ENCODE measurements at places on chromosomes 12 and 14.

DNA sequence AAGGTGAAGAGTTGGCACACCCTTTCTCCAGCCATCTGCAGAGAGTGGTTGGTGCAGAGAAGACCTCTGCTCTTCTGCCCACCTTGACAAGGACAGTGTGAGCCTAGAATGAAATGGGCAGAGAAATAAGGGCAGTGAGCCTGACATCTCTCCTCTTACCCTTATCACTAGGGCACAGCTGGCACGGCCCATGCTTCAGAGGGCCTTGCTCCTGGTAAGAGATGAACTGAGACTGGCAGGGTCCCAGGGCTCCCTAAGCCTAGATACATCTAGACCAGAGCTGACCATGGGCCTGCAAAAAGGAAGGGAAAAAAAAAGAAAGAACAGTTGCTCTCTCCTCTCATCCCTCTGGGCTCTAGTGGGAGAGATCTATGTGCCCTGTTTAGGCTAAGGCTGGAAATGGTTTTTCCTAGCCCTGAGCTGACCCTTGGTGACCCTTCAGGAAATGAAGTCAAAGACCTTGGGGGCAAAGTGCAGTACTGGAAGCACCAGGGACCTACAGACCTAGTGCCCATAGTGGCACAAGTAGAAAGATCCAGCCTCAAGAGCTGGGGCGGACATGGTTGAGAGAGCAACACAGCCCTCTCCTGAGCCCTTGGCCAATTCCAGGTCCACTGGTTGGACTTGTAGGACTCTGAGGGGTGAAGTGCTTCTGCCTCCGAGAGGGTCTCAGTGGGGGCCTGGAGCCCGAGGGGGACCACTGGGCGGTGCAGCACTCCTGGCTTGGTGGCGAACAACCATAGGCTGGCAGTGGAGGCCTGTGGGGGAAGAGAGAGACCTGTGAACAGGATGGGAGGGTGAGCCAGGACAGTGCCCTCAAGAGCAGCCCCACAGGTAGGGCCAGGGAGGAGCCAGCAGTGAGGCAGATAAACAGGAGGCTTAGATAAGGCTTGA lies 22.0 kb downstream of the PRPF40B start:
- DNase-seq, result no peak

GRCh38 chr14:105487986-105488777 lies 1.5 kb downstream of the CRIP1 start:
- no peak for DNase-seq

DNA sequence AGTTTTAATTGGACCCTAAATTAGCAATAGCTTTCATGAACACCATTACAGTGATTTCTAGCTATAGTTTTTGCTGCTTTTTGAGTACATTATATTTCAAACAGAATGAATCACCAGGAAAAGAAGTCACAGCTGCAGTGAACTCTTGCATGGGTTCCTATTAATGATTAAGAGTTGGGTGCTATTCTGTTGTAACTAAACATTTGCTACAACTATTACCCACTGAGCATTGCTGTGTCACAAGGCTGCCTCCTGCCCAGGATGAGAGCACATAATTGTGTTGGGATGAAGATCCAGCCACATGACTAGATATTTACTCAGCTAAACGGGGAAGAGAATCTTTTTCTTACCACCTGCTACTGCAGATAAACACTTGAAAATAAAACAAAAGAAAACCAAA lies 152.7 kb downstream of the GXYLT1 start:
- DNase-seq, result no peak

- peak; percentile 38 for DNase-seq
Measured at GRCh38 chr14:23567186-23568020, at the start of gene AP1G2. TSS of gene AP1G2 (minus strand) at chr14:23567791. CDS start at chr14:23567314, 477 bp downstream.

GRCh38 chr14:87629788-87630187 lies 363.2 kb downstream of the GALC start:
- DNase-seq, result no peak

DNA sequence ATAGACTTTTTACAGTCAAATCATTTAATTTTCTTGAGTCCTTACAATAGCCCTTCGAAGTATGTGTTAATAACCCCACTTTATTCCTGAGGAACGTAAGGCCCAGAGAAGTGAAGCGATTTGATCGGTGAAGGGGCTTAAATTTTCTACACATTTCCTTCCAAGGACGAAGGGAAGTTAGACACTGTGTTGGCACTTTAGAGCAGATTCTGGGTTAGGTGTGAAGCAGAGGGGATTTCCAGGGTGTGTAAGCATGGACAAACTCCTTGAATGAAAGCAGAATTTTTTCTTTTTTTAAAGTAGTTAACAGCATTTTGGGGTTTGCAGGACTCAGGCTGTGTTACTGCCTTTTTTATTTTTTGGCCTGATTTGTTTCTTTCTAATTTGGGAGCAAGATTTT lies 38.9 kb downstream of the PRORP start:
- no peak for DNase-seq

- DNase-seq, result no peak
Measured at GRCh38 chr14:22623047-22623446, 21.1 kb downstream of the OR6J1 start.

- DNase-seq, result no peak
Measured at GRCh38 chr12:11807458-11807857, 158.0 kb downstream of the ETV6 start.

DNA sequence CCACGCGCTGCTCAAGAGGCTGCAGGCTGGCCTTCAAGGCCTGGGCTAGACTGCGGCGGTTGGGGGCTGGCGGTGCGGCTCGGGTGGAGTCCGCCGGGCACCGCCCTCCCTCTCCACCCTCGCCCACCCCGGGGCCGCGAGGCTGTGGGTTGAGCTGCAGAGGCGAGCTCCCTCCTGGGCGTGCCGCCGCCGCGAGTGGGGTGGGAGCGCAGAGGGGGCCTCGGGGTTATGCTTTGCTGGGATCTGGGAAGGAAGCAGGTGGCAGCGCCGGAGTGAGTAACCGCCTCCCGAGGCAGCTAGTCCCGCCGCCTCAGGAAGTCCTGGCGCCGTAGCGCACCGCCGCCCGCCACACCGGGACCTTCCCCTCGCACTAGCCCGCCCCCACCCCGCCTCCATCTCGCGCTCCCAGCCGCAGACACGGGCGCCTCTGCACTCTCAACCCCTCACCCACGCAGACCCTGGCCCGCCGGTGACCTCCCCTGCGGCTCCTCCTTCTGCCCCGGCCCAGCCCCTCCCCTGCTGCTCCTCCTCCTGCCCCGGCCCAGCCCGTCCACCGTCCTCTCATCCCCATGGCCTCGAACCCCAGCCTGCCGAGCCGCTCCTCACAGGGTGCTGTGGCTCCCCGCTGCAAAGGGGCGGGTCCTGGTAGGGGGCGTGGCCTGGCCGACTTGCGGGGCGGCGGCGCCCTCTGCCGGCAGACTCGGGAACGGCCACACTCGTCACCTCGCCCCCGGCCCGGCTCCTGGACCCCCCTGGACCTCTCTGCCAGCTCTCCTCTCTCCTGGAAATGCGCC lies 16.6 kb downstream of the TAMALIN start:
- DNase-seq, result peak; percentile 61

DNA sequence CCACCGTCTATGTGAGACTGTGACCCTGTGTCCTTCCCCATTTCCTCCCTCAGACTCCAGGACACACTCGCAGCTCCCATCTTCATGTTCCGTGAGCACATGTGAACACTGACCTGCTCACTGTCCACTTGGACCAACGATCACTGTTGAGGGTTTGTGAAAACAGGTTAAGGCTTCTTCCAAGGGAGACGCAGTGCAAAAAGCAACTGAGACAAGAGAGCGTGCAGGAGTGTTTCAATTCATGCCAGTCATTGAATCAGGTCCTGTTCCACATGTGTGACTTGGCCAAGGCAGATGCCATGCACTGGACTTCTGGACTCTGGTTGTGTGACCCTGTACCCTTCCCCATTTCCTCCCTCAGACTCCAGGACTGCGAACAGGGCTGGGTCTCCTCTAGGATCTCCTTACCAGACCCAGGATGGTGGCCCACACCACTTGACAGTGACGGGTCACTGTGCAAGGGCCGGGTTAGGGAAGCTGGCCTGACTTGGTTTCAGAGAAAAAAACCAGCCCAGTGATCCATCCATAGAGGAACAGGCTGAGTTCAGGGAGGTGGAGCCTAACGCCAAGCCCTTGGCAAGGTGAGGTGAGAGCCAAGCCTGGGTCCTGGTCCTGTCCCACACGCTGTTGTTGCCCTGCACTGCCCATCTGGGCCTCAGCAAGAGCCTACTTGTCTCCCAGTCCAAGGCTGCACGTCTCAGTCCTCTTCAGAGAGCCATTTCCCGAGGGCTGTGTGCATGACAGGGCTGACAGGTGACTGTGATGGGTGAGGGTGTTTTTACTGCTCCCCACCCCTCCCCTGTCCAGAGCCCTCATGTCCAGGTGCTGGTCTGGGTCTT lies 5.7 kb upstream of the KRT5 start:
- no peak for DNase-seq

DNA sequence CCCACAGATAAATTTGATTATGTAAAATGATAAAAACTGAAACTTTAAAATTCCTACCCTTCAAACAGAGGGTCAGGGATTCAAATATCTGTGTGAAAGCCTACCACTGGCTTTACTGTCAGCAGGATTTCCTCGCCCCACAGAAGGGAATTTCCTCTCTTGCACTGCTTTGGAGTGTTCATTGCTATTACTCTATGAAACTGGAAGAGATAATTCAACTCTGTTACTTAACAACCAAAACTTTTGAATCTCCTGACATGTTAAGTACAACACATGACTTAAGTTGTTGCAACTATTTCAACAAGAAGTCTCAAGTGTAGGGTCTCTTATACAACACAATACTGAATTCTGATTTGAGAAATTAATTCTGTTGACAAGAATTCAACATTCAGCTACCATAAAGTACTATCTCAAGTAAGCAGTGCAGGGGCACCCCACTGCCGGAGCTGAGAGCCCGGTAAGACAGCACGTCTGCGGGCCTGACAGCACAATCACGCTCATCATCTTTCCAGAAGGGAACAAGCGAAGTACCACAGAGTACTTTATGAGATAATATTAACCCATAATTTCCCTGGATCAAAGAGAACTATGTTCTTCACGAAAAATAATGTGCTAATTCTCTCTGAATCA lies 22.9 kb downstream of the DICER1 start:
- peak; percentile 49 for DNase-seq

DNA sequence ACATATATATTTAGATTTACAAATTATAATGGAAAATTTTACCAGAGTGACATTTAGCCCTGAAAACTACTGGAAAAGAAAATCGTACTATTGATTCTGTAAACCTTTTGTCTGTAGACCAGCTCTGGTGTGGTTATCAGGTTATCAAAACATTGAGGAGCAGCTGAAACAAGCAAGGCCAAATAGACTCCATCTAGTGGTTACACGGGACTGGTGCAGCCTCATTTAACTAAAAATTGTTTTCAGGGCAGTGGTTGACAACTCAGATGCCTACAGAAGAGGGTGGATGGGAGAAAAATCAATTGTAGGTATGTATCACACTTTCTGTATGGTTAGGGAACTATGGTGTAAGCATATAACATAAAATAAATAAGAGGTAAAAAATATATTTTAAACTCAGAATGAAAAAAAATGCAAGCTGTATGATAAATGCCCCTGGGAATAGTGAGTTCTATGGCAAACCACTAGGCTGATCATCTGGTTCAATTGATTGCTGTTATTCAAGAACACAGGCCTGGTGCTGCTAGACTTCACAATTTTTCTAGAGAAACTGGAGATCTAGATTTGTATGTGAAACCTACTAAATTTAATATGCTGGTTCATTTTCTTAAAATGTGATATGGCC lies 51.2 kb downstream of the ACSS3 start:
- DNase-seq, result peak; percentile 62

GRCh38 chr12:17810399-17810798 lies 279.6 kb downstream of the RERGL start:
- no peak for DNase-seq

GRCh38 chr12:46744283-46744682 lies 81.5 kb downstream of the SLC38A4 start:
- DNase-seq, result no peak

Measured in fibroblast of the aortic adventitia (primary cell).